Nucleus accumbens (tissue), 56 donors: ENCODE measurements at places on chromosomes 7 and 10.

DNA sequence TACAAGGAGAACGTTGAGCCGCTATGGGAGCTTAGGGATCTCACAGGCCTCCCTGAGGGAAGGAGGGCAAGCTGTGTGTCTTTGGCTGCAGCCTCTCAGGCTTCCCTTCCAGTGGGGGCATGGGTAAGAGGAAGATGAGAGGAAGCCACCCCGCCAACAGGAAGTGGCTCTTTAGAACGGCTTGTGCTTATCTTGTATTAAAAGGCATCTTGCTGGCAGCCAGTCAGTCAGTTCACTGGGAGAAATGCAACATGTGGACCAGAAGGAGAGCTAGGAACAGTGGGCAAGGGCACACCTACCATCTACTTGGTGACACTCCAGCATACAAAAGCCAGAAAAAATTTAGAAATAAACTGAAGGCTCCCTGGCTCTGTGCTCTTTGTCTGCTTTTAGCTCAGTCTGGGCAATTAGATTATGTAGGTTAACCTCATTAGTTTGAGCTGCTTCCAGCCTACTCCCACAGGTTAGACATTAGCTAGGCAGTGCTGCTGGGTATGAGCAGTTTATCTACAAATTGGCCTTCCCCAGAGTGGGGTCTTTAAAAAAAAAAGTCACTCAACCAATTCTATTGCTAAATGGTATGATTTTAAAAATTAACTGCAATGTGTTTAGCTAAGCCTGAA, 595.9 kb downstream of the KCNMA1 start:
- DNase-seq = no peak

GRCh38 chr10:43648398-43649184, at the start of gene ZNF32:
ZNF32 (minus strand) TSS chr10:43648881; CDS start chr10:43646133, 2,748 bp downstream.
- DNase-seq = peak; percentile 88

GRCh38 chr10:74083304-74083703, 67.3 kb downstream of the AP3M1 start:
- DNase-seq = no peak

- no peak for DNase-seq
Measured at GRCh38 chr7:149238051-149238450, 1.4 kb upstream of the ZNF212 start.

DNA sequence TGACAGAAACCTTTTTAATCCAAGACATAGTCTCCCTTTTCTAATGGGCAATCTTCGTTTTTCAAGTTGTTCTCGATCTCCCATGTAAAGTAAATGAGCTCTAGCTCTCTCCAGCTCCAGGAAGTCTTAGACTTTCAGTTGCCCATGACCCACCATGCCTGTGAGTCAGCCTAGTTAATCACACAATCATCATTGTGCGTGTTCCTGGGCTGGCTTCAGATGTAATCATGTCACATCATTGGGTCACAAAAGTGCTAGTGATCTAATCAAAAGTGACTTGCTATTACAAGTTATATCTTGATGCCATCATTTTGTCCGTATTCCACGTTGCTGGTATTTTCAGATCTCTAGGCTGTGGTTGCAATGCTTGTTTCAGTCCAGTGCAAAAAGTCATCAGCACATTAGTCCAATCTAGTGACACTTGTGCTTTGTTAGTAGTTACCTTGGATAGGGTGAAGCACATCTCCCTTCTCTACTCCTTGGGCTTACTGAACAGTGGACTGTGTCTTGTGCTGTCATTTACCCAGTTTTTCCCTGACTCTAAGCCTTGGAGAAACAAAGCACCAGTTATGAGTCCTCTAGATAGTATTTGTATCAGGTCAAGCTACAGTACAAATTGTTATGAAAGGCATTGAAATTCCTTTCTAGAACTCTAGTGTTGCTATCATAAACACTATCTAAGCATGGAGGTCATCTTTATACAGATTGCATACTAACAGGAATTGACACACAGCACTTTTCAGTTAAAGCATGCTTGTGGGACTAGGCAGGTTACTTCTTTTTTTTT, 316.6 kb downstream of the GFRA1 start:
- no peak for DNase-seq

DNA sequence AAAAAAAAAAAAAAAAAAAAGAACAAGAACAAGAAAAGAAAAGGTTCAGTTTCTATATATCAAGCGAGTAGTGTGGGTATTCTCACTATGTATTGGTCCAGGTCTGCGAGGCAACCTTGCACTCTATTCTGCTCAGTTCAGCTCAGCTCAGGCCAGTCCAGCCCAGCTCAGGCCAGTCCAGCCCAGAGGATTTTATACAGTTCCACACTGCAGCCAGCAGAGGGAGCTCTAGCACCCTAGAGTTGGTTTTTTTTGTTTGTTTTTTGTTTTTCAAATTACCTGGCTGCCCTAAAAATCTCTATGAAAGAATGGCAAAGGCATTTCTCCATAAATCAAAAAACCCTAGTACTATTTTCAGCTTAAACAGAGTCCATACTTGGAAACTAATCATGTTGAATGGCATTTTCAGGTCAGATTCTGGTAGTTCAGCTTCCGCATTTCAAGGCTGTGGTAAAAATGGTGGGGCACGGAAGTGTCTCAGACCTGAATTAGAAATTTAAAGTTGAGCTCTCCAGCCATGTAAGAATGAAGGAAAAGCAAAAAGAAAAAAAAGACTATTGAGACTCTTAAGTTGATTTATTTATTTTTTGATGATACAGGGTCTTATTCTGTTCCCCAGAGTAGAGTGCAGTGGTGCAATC, 55.2 kb upstream of the GSDME start:
- peak; percentile 69 for DNase-seq

DNA sequence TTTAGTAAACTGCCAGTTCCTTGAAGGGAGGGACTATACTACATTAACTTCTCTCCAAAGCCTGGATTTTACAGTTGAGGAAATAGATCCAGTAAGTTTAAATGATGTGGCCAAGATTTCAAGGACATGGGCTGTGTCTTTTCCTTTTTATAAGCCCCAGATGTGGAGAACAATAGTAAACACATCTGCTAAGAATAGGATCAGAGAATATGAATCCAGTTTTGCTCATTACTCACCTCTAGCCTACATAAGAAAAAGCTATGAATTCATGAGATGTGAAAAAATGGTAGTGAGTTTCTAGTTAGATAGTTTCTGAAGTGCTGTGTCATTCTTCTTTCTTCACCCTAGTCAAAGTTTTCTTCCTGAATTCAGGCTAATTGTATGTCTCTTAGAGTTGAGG, 38.6 kb downstream of the MAGI2 start:
- DNase-seq = no peak

DNA sequence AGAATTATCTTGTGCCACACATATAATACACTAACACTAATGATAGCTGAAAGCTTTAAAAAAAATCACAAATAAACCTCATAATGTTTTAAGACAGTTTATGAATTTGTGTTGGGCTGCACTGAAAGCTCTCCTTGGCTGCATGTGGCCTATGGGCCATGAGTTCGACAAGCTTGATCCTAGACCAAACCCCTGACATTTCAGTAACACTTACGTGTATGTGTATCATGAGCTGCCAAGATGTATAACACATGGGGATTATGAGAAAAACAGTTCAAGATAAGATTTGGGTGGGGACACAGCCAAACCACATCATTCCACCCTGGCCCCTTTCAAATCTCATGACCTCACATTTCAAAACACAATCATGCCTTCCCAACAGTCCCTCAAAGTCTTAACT, 823.8 kb downstream of the PCDH15 start:
- DNase-seq = no peak

DNA sequence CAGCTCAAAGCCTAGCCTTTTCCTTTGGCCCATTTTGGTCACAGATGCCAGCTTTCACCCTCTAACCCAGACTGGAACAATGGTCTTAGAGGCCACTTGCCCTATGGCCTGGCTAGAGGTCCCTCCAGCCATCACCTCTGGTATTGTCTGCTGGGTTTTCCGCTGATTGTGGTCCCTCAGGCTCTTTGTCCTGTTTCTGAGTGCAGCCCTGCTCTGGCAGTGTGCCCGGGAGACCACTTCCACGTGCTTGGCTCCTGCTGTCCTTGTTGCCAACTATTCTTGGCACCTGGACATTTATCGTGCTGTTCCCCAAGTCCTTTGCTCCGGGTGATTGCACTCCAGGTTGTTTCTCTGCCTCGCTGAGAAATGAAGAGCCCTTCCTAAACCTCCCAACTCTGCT, 53.3 kb upstream of the FAM180A start:
- DNase-seq = no peak

- DNase-seq = no peak
Measured at GRCh38 chr7:128827248-128827958, 2.8 kb upstream of the FLNC start.
